HL-60 (cell line): ENCODE measurements at places on chromosomes 11 and 22.

DNA sequence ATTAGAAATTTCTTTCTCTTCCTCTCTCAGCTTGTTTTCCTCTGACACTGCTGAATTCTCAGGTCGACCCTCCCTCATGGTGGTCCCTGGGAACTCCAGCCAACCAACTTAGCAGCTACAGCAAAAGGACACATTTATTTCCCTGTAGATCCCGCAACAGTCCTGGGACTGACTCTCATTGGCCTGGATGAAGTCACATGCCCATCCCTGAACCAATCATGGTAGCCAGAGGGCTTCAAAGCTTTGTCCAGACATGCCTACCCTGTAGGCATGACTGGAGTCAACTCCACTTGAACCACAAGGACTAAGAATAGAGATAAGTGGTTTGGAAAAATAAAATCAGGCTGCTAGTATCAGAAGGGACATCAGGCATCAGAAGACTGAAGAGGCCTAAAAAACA is 84.6 kb upstream of the LRRC55 start:
- no peak for DNase-seq

DNA sequence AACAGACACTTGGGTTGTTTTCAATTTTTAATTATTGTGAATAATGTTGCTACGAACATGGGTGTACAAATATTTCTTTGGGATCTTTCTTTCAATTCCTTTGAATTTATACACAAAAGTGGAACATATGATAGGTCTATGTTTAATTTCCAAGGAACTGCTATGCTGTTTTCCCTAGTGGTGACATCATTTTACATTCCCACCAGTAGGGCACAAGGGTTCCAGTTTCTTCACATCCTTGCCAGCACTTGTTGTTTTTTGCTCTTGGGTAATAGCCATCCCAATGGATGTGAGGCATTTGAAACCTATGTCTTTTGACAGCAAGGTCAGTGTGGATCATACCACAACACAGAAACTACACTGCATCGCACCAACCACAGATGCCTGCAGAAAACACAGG is 41.8 kb upstream of the SCN3B start:
- no peak for DNase-seq

DNA sequence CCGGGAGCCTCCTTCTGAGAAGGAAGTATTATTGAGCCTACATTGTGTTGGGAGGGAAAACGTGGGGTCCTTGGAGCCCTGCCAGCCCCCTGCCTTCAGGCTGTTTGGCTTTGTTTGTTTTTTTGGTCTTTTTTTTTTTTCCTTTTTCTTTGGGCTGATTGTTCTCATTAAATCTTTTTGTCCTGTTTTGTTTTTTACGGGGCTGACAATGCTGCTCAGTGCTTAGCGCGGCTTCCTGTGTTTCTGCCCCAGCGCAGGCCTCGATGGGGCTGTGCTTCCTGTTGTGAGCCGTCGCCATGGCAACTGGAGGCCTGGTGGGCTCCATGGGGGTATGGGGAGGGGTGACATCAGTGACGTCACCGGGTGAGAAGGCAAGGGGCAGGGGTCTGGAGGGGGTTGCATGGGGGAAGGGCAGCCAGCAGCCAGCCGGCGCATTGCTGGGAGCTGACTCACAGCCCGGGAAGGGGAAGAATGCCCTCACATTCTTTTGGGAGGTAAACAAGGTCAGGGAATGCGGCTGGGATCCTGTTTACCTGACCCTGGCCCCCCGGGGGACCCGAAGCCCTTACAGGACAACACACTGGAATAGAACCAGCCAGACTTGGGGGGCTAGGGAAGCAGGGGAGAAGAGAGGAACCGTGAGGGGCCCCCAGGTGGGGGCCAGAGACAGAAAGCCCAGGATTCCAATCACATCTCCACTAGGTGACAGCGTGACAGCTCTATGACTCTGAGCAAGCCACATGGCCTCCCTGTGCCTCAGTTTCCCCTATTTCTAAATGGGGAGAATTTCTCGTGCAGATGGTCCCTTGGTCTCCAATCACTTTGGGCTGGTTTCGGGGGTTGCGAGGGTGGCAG is 22.2 kb upstream of the CBX7 start:
- no peak for DNase-seq

DNA sequence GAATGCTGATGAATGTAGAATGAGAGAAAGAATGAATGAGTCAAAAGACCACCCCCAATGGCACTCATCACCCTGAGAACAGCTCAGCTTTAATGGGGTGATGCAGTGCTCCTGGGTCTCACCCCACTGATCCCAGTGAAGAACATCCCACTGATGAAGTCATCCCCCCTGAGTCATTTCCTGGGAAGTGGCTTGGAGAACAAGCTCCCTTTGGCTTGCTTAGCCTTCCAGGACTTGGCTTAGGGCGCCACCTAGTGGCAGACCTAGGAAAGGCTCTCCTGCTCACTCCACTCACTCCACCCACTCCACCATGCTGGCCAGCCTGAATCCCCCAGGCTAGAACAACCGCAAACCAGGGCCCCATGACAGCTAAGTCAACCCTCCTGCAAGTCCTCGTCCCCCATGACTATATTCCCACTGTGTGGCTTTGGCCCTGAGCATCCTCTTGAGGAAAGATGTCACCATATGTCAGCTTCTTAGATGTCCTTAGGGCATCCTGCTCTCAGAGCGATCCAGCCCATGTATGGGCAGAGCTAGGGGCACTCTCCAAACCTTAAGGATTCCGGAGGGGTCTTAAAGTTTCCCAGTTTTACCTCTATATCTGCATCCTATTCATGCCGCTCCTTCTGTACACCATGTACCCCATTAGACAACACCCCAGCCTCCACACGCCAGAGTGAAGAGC is 17.8 kb upstream of the TMPRSS13 start:
- DNase-seq = peak; percentile 73

DNA sequence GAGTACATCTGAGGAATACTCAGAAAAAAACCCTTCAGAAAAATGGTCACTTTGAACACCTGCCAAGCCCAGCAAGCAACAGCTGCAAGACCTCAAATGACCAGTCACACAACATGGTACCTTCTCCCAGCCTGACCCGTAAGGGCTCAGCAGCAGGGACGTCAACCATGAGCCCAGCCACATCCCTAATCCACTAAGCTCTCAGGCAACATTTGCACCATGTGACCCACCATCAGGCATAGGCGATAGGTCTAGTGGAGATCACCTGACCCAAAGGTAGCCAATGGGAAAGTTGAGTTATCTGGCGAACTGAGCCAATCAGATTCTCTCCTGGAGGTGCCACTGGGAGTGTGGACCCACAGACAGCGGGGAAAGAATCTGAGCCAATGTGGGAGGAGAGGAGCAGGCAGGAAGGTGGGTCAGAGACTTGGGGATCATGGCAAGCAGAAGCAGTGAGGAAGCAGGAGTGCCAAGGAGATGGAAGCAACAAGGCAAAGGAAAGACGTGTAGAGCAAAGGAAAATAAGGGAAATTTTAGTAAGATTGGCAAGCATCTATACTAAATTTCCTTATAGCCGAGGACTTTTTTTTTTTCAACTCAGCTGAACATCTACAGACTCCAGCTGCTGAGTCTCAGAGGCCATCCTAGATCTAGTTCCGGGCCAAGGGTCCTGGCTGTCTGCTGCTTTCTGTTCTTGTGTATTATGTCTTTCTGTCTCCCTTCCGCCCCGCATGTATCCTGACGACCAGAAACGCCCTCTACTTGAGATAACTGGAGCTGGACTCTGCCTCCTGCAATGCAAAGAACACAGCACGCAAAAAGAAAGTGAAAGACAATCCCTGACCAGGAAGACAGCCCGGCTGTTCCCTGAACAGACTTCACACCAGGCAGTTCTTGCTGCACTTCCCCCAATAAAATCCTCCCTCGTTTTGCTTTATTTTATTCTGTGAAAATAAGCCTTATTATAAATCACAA is 11.0 kb upstream of the PLAAT2 start:
- DNase-seq = no peak

- no peak for DNase-seq
Observed at GRCh38 chr11:117794135-117794534, 2.9 kb downstream of the DSCAML1 start.

DNA sequence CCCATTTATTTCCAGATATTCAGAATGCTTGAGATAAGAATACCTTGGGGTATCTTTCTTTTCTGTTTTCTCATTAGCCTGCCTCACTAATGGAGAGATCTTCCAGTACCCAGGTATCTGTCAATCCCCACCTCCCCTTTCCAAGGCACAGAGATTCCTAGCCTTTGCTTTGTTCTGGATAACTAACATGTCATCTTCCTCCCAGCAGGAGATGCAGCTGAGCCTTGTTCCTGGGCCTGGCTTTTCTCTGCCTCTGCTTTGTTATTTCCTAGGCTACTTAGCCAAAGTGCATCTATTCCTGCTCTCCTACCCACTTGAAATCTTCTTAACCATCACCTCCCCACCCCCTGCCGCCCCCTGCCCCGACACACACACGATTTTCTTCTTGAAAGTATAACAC is 297.1 kb downstream of the NELL1 start:
- no peak for DNase-seq

GRCh38 chr11:86916330-86916729 is 38.9 kb downstream of the FZD4 start:
- no peak for DNase-seq

GRCh38 chr22:44755956-44756361 is 3.6 kb downstream of the ARHGAP8 start:
- DNase-seq = no peak
